Right atrium auricular region (tissue), 2 donors: ENCODE measurements at places on chromosomes 4 and X.
A peak's percentile ranks its signal among the peaks of the same experiment; 100 is the strongest.

DNA sequence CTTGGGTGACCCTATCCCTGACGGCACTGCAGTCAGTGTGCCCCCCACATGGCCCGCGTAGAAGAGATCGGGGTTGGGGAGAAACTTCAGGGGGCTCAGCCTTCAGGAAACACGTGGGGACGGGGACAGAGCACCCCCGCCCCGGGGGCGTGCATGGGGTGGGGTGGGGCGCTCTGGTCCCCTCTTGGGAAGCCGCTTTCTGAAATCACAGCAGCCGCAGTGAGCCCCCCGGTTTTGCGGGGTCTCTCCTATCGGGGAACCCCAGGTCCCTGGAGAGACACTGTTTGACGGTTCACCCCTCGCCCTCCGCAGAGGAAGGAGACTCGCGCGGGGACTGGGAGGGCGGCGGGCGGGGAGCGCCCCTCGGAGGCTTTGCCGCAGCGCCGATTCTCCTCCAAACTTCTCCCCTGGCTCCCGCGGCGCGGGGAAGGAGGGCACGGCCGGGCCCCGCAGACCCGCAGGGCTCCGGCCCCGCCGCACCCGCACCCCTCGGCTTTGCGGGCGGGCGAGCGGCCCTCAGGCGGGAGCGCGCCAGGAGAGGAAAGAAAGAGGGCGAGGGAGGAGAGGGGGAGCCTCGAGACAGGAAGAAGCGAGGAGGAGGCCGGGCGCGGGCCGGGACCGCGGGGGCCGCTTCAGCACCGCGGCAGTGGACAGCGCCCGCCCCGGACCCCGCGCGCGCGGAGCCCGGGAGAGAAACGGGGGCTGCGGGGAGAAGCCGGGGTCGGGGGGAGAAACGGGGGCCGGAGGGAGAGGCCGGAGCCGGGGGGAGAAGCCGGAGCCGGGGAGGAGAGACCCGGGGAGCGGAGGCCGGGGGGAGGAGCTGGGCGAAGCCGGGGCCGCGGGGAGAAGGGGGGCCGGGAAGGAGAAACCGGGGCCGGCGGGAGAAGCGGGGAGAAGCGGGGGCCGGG lies 612 bp downstream of the CPLX1 start:
- H3K27me3 ChIP-seq: peaks cover 12% of the 10 kb centered on the region
- H3K4me3 ChIP-seq: peak overlapping the region; percentile 9
- DNase-seq: no peak
- no peak overlapping the region for H3K27ac ChIP-seq

- no peak overlapping the region for H3K27ac ChIP-seq
- H3K4me3 ChIP-seq: no peak overlapping the region
- H3K4me1 ChIP-seq: no peaks in the 10 kb centered on the region
- no peaks in the 10 kb centered on the region for H3K27me3 ChIP-seq
- H3K36me3 ChIP-seq: no peaks in the 10 kb centered on the region
- DNase-seq: no peak
These were observed 65.7 kb downstream of the CLCN5 start for GRCh38 chrX:49988143-49988542.

DNA sequence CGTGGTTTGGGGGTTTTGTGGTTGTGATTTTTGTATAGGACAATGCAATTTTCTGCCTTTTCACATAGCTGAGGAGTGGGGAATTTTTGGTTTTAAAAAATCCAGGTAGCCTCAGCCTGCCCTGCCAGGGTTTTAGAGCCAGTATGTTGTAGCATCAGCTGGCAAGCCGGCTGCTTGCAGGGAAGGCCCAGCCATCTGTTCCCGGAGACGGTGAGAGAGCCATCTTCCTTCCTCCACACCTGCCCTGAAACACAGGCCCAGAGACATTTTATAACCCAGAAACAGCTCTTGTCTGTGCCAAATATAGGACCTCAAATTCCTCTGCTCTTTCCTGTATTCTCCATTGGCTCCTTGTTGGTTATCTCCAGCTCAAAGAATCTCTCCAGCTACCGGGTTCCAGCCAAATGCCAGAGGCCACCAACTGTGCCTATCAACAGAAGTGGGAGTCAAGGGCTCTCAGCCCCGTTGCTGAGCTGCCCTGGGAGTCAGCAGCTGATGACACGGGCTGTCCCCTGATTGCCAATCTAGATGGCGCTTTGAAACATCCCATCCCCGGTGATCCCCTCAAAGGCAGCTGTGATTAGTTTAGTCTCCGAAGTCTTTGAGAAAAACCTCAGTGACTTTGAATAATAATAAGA lies 595.2 kb downstream of the MID1IP1 start:
- DNase-seq: no peak
- no peaks in the 10 kb centered on the region for H3K27me3 ChIP-seq
- H3K4me3 ChIP-seq: no peak overlapping the region
- H3K27ac ChIP-seq: no peak overlapping the region
- H3K4me1 ChIP-seq: no peaks in the 10 kb centered on the region

- H3K36me3 ChIP-seq: no peaks in the 10 kb centered on the region
- H3K4me3 ChIP-seq: no peak overlapping the region
- no peak for DNase-seq
- H3K27ac ChIP-seq: no peak overlapping the region
These were observed 1568.9 kb upstream of the PABPC4L start for GRCh38 chr4:135770505-135770904.

- peaks cover 5% of the 10 kb centered on the region for H3K4me1 ChIP-seq
- DNase-seq: peak; percentile 70
- no peaks in the 10 kb centered on the region for H3K27me3 ChIP-seq
- no peak overlapping the region for H3K4me3 ChIP-seq
- H3K27ac ChIP-seq: peak overlapping the region; percentile 59
- H3K36me3 ChIP-seq: no peaks in the 10 kb centered on the region
These were observed 29.2 kb upstream of the ASMTL start for GRCh38 chrX:1481636-1482529.

DNA sequence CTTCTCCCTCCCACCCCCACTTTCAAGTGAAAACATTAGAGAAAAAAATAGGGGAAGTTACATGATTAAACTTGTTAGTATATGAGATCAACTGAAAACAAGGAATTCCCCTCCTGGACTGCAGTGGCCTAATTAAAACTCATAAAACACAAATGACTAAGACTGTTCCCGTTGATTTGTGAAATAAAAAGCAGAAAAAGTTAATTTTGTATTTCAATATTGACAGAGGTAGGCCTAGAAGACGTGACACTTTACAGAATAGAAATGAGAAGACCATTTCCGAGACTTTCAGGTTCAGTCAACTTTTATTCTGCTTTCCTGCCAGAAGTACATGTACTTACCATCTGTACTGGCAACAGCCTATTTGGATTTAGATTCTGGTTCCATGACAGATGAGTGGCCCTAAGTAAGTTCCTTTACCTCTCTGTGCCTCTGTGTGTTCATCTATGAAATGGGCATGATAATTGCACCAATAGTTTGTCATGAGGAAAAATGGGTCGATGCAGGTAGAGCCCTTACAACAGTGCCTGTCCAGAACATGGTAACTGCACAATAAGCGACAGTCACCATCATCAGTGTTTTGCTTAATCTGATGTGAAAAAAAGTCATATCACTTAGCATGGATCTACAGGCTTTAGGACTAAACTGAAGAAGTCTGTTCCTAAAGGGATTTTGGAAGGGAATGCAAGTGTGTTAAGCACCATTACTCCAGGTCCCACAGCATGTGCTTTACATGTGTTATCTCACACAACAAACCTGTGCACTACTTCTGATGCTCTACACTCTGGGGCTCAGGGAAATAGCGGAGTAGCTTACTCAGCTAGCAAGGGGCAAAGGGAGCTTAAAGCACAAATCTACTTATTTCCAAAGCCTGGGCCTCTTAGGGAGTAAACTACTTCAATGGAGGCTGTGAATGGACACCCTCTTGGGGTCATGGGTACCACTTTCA lies 562.3 kb upstream of the DIPK2B start:
- no peak for DNase-seq
- no peaks in the 10 kb centered on the region for H3K27me3 ChIP-seq
- H3K4me1 ChIP-seq: no peaks in the 10 kb centered on the region
- no peak overlapping the region for H3K4me3 ChIP-seq
- H3K36me3 ChIP-seq: no peaks in the 10 kb centered on the region

GRCh38 chr4:20890761-20891160 lies 190.5 kb downstream of the PACRGL start:
- H3K27ac ChIP-seq: no peak overlapping the region
- no peaks in the 10 kb centered on the region for H3K36me3 ChIP-seq
- DNase-seq: no peak
- no peaks in the 10 kb centered on the region for H3K27me3 ChIP-seq
- H3K4me3 ChIP-seq: no peak overlapping the region

- H3K27ac ChIP-seq: no peak overlapping the region
- no peaks in the 10 kb centered on the region for H3K4me1 ChIP-seq
- peak; percentile 80 for DNase-seq
- H3K4me3 ChIP-seq: no peak overlapping the region
- no peaks in the 10 kb centered on the region for H3K27me3 ChIP-seq
These were observed 93.6 kb downstream of the LNX1 start for GRCh38 chr4:53497487-53498244.

- H3K27ac ChIP-seq: no peak overlapping the region
- no peak for DNase-seq
- H3K27me3 ChIP-seq: no peaks in the 10 kb centered on the region
- peaks cover 40% of the 10 kb centered on the region for H3K36me3 ChIP-seq
- H3K4me3 ChIP-seq: no peak overlapping the region
These were observed 27.6 kb downstream of the USP53 start for GRCh38 chr4:119240128-119240527.

GRCh38 chr4:41177016-41177415 lies 37.3 kb downstream of the APBB2 start:
- no peak overlapping the region for H3K4me3 ChIP-seq
- peaks cover 45% of the 10 kb centered on the region for H3K4me1 ChIP-seq
- H3K27ac ChIP-seq: peak overlapping the region; percentile 44
- DNase-seq: no peak
- no peaks in the 10 kb centered on the region for H3K27me3 ChIP-seq
